ENCODE measurements at places on chromosomes 3 and 15.
A peak's percentile ranks its signal among the peaks of the same experiment; 100 is the strongest.

GRCh38 chr15:60727260-60727659 lies 248.3 kb upstream of the ICE2 start:
- DNase-seq: no peak

GRCh38 chr3:191263365-191263764 lies 64.3 kb downstream of the OSTN start:
- no peak for DNase-seq

GRCh38 chr3:108073764-108074431 lies 16.9 kb downstream of the CD47 start:
- DNase-seq: no peak

GRCh38 chr3:21705769-21706168 lies 45.2 kb downstream of the ZNF385D start:
- no peak for DNase-seq

DNA sequence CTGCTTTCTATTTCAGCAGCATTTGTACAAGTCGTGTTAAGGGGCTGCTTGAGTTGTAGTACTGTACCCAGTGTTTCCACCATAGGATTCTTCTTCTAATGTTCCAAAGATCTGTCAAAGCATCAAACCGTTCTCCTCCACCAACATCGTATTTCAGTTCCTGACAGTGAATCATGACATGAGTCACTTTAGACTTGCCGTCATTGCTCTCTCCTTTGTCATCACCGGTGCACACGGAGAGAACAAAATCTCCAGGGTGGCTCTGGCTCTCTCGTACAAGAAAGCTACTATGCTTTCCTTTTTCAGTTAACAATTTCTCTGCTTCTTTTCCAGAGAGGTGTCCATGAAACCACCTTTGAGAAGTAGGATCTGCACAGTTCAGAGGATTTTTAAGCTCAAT lies 270.9 kb upstream of the CCDC54 start:
- DNase-seq: no peak

GRCh38 chr15:71495398-71495780 lies 315.0 kb upstream of the NR2E3 start:
- no peak for DNase-seq

DNA sequence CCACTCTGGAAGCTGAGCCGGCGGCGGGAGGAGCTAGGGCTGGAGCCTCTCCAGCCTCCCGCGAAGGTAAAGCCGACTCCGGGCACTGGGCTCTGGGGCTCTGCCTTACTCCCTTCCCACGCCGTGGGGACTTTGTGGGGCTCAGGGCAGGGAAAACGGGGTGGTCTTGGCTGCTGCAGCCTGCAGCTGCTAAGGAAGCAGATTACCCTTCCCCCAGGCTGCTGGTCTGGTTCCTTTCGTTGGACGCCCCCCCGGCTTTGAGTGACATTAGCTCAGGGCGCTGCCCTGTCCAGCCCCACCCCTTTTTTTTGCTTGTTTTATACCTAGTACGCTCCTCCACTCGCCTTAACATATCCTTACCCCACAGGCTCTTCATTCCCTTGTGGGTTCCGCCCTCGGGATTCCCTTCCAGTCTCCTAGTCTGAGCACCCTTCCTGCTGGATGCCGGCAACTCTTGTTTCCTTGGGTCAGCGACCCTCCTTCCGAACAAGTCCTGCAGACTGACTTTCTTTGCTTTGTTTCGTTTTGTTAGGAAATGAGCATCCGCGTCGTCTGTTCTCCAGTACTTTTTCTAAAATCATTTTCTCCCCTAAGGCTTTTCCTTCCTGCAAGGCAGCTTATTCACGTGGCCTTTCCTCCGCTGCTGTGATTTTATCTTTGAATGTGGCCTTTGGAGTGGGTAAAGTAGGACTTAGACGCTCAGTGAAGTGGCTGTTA lies 551 bp downstream of the DNAJC13 start:
- DNase-seq: peak; percentile 16

GRCh38 chr3:102037791-102038190 lies 188.5 kb downstream of the NFKBIZ start:
- DNase-seq: no peak

- DNase-seq: no peak
Observed at GRCh38 chr3:52099001-52099401, 42.6 kb upstream of the DUSP7 start.

DNA sequence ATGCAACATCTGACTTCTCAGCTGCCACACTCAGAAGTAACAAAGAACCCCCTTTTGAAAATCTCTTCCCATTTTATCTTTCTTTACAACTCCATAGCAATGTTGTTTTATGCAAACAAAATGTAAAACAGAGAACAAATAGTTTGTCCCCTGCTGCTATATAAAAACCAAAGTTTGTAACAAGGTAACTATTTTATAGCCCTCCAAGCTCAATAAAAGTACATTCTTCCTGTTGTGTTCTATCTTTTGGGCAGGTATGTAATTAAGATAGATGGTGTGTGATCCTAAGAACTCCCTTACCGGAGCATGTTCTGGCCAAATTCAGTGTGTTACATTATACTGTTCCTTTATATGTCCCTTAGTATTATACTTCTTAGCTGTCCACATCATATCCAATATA lies 12.6 kb upstream of the CGNL1 start:
- DNase-seq: no peak

DNA sequence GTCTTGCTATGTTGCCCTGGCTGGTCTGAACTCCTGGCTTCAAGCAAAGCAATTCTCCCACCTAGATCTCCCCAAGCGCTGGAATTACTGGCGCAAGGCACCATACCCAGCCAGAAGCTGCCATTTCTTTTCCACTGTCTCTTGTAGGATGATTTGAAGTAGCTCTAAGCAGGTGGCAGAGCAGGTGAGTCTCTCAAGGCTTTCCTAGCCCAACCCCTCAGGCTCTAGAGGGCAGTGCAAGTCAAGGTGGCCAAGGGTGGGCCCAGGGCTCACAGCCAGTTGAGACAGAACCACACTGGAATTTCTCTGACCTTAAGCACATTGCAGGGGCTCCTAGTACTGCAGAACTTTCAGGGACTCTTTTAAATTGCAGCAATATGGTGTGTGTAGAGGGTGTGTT lies 15.6 kb upstream of the DAG1 start:
- DNase-seq: no peak

DNA sequence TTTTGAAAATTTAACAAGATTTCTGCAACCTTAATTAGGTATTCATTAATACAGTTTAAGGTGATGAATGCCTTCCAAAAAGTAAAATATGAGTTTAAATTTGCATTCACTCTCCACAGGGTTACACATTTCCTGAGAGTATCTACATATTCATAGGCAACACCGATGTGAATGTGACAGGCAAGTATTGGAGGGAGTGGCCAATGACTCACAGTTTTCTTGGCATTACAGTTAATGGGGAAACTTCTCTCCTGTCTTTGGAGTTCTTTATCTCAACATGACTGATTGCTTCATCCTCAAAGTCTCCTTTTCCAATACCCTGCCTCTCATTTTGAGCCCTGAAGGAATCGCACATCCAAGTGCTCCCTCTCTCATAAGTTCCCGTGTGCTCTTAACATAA lies 181.9 kb upstream of the CHL1 start:
- DNase-seq: no peak

DNA sequence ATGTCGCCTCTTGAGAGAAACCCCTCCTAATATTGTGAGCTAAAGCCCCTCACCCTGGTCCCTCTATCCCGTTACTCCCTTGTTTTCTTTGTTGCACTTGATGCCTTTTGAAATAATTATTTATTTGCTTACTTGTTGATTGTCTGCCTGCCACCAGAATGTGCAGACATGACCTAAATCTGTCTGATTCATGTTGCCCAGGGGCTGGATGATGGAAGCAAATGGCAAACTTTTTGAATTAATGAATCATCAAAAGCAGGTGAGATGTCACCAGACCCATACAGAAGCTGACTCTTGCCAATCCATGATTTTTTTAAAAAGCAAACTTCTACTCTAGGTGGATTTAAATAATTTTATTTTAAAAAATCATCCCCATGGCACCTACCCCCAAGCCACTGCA lies 49.3 kb downstream of the GRIP2 start:
- no peak for DNase-seq

DNA sequence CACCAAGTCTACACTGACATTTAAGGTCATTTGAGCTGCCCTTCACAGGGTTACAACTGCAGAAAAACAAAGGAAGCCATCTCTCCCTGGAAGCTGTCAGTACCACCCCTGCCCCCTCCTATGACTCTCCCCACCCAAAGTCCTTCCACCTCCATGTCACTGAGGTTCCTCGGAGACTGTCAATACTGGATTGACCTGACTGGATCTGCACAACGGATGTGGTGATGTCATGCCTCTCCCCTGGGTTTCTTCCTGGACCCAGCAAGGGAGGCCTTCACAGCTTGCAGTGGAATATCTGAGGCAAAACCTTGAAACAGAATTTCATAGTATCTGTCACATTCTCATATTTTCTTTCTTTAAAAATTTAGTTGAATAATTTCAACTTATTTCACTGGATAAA lies 153.5 kb downstream of the CLSTN2 start:
- no peak for DNase-seq

GRCh38 chr3:128367761-128368160 lies 98.9 kb downstream of the DNAJB8 start:
- no peak for DNase-seq

DNA sequence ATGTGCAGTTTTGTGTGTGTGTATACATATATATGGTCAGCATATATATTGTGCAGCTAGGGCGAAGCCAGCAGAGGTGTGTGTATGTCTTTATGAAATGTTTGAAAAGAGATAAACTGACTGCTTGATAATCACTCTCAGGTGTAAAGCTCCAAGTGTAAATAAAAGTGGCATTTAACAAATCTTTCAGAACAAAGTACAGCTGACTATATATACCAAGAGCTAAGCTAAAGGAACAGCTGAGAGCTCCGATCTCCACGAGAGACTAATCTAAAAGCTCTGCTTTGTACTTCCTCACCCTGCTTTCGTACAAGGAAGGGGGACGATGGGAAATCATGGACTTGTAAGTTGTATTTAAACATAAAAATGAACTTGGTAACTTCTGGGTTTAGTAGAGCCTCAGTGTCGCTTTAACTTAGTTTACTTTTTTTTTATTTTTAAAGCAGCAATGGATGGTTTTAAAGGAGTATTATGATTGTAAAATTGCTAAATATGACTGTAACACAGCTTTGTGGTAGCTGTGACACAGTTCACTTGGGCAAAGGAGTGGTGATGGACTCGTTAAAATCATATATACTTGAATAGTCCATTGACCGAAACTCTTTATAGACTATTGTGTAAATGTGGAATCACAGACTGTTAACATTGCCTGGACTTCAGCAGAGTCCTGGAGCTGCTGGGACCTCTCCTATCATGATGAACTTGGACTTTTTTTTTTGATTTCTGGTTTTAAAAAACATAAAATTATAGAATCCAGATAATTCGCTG lies 11.4 kb upstream of the ITPKA start:
- DNase-seq: no peak

DNA sequence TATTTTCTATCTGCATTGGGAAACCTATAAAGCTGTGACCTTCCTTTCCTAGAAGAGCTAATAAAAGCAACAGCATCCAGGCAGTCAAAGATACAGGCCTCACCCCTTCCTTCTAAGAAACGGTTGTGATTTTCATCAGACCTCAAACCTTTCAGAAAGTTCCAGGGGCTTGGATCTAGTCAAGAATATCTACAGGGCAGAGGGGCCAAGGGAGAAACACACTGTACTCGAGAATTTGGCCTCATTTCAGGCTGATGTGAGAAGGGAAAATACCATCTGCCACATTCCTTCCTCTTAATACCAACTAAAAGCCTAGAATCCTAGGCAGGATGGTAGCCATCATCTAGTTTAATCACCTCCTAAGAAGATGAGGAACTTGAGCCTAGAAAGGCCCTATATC lies 24.5 kb upstream of the BCL6 start:
- DNase-seq: no peak

DNA sequence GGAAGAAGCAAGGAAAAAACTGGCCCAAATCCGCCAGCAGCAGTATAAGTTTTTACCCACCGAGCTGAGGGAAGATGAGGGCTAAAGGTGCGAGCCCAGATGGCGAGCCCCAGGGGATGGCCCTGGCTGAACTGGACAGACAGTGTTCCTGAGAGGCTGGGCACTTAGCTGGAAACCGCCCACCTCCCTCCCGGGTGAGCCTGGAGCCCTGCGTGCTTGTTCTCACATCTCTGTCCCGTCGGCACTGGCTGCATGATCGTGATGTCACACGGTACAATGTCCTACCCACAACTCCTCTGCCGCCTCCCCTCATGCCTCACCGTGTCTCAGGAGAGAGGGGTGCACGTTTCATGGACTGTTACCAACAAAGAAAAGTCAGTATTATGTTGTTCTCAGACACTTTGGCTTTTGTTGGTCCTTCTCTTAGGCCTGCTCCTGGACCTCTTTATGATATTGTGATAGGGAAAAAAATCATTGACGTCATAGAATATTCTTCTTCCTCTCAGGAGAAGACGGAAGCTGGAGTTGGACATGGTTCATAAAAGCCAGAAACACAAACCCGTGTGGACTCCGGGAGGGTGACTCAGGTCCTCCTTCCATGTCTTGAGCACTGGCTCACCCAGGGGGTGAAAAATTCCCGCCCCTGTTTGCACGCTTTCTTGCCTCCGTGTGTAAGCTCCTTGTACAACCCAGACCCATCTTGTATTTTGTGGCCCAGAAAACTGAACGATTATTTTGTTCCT lies 201.8 kb upstream of the TPM1 start:
- no peak for DNase-seq

DNA sequence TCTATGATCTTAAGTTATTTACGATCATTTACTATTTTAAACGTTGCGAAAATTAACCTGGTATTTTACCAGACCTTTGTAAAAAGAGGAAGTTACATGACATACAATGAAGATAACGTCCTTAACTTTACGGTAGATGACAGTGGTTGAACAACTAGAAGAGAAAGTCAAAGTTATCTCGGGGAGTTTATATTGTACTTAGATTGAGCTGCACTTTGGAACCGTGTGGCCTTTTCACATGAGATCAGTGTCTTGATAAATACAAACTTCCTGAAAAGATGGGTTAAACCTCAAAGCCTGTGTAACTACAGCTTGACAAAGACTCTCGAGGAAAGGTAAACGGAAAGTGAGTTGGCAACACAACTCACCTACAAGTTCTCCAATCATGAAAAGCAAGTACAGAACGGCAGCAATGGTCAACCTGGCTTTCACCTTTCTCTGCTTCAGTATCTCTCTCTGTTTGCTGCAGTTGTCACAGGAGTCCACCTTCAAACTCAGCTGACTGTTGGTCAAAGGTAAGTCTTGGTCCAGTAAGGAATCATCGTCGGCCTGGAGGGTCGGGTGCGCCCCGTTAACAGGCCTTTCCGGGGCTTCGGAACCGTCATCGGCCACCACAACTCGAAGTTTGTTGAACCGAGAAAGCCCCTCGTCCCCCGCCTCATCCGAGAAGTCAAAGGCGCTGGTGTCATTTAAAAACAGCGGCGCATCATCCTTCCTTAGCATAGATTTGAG lies 793 bp downstream of the SLC30A4 start:
- DNase-seq: no peak

DNA sequence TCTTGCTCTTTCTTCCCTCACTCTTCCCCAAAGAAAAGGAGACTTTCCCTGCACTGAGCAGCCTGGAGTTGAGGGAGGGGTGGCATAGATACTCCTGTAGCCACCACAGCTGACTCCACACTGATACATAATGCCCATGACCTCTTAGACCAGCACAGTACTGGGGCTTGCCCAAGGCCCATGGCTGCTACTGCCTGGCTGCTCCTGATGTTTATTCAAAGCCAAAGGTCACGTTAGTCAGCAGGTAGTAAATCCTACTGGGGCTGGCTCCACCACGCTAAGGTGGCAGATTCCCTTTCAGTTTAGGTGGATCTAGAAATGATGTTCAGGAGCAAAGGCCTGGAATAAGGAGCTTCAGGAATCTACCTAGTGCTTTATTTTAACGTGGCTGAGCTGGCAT lies 212.7 kb downstream of the C3orf38 start:
- DNase-seq: no peak

Measured in NCI-H510A (cell line).